ENCODE measurements at places on chromosomes 13 and 19. TPM values are rescaled to one million over a fixed set of nuclear protein-coding genes. Genes with fewer than 3 reads are reported as not detected.

The BCL2L12 gene
- total RNA-seq: 3.5 TPM

The THSD1 gene
- total RNA-seq: 13.7 TPM

The ZNF221 gene
- total RNA-seq: 13.1 TPM

GRCh38 chr13:103218253-103218652, 152.0 kb upstream of the SLC10A2 start:
- DNase-seq: no peak

GRCh38 chr13:94595001-94595949, 677 bp downstream of the TGDS start:
- peak; percentile 16 for DNase-seq

- DNase-seq: no peak
Measured at GRCh38 chr13:44484562-44485138, 91.5 kb downstream of the TSC22D1 start.

GRCh38 chr13:95921485-95921884, 131.7 kb downstream of the UGGT2 start:
- DNase-seq: no peak

The LACC1 gene
- total RNA-seq: 4.9 TPM

The CRTC1 gene
- total RNA-seq: 16.0 TPM

The PRX gene
- total RNA-seq: 25.6 TPM

DNA sequence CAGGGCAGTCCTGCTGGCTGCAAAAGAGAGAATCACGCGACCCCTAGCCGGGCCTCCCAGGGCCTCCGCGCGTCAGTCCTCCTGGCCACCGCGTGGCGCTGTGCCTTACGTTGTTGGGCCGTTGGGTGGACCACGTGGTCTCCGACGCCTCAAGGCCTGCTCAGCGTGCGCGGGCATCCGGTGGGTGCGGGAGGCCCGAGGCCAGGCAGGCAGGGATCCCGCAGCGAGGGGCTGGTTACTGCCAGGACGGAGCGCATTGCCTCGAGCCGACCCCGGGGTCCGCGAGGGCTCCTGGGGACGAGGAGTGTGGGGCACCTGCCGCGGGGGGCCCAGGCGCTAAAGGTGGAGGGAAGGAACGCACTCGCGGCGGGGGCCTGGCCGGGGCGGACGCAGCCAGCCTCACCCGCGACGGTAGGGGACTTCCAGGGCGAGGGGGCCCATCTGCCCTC, at the start of gene TDRD12:
TSS of gene TDRD12 (plus strand) at position 157 of the 449 bp plus-strand sequence. CDS start 306 bp downstream, outside the sequence.
- no peak for DNase-seq

The DZIP1 gene
- total RNA-seq: 26.4 TPM

The CFD gene
- 185 TPM for total RNA-seq

GRCh38 chr19:5893907-5894703, 9.5 kb downstream of the NDUFA11 start:
- no peak for DNase-seq

- DNase-seq: no peak
Measured at GRCh38 chr13:29679396-29680053, 84.0 kb upstream of the SLC7A1 start.

Measured in lung (tissue), 17 donors.